ENCODE measurements at places on chromosomes 2 and 18.
A peak's percentile ranks its signal among the peaks of the same experiment; 100 is the strongest.

GRCh38 chr18:57267368-57267925 is 84.9 kb upstream of the ST8SIA3 start:
- DNase-seq: no peak

DNA sequence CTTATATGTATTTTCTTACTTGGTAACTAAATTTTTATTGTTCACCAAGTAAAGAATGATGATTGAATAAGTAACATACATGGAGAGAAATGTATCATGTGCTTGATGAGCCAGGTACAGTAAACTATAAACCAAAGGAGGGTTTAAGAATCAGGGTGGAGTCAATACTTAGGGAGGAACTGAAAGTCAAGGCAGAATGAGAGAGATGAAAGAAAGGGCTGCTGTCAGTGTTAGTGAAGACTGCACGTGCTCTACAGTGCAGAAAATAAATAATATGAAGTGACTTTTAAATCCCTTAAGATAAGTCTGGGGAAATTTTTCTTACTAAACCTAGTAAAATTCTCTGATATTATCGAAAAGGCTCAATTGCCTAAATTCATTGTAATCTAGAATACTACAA is 986.0 kb downstream of the DSC3 start:
- no peak for DNase-seq

- no peak for DNase-seq
These were observed 18.8 kb upstream of the TSPYL6 start for GRCh38 chr2:54274781-54275242.

- DNase-seq: no peak
These were observed 139.8 kb downstream of the ZFP36L2 start for GRCh38 chr2:43086451-43087221.

- no peak for DNase-seq
These were observed 180.5 kb downstream of the AGPS start for GRCh38 chr2:177573120-177573519.

DNA sequence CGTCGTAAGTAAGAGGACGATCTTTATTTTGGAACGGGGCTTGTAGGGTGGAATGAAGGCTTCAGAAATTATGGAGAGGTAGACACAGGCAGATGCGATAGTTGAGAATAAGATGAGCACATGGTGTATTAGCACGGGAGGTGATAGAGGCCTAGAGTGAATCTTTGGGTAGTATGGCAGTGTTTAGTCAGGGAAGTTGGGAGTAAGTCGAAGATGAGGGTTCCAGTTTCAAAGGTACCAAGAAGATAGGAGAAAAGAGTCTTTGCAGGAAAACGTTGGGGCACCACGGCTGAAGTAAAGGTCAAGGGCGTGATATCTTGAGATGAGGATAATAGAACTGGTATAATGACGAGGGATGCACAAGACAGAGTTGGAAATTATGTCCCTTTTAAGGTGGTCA is 654 bp downstream of the PIK3C3 start:
- no peak for DNase-seq

GRCh38 chr2:116074161-116074560 is 1631.7 kb downstream of the DPP10 start:
- DNase-seq: no peak

- DNase-seq: no peak
These were observed 95.5 kb upstream of the XIRP2 start for GRCh38 chr2:166792808-166793207.

GRCh38 chr2:237156857-237157779 is 71.4 kb downstream of the COPS8 start:
- no peak for DNase-seq

DNA sequence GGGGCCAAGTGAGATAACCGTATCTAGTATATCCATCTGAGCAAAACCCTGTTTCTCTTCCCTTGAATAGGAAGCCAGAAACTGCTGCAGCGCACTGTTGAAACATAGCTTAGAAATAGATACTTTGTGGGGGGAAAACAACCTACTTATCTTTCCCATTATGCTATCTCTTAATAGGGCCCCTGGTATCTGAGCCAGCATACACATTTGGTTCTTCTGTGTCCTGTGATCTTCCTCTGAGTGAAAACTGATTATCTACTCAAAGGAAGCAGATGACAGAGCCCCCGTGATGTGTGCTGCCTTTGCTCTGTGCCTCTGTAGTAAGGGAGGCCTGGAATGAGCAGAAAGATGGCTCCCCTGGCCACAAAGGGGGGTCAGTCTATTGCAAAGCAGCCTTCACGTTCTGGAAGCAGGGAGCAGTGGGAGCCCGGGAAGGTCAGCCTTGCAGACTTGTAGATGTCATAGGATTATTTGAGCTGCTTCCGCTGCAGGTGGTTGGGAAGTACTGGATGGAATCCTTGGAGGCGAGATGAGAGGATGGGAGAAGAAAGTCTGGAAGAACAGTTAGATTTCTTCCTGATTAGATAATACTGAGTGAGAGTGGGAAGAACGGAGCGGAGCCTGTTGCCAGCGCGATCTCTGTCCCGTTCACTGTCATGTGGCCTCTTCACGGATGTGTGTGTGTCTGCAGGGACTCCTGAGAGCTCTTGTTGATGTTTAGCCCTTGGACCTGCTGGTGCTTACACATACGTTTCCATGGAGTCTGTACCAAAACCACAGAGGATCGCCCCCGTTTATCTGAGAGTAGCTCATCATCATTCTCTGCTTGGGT is 150.1 kb downstream of the AGAP1 start:
- no peak for DNase-seq

DNA sequence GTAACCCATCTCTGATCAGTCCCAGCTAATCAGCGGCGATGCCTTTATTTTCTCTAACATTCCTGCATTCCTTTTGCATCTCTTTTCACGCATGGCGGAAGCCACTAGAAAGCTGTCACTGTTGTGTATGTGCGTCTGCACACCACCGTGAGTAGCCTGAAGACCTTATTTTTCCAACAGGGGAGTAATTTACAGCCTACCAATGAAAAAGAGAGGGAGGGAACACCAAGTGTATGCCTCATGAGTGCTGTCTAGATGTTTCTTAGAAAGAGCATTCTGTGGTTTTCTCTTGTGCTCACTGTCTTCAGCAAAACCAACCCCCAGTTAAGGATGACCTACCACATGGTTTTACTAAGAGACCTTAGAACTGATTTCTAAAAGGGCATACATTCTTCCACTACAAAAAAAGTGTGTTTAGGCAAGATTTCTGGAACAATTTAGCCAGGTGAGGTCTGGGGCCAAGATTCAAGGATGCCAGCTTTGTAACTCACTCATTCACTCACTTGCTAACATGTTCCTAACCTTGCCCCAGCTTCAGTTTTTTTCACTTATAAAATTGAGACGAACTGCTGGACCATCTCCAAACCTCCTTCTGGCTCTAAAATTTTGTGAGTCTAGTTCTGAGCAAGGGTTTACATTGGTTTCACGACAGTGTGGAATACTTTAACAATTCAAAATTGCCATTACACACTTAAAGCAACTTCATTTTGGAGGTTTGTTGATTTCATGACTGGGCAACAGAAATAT is 51.4 kb downstream of the BCL2 start:
- DNase-seq: no peak

DNA sequence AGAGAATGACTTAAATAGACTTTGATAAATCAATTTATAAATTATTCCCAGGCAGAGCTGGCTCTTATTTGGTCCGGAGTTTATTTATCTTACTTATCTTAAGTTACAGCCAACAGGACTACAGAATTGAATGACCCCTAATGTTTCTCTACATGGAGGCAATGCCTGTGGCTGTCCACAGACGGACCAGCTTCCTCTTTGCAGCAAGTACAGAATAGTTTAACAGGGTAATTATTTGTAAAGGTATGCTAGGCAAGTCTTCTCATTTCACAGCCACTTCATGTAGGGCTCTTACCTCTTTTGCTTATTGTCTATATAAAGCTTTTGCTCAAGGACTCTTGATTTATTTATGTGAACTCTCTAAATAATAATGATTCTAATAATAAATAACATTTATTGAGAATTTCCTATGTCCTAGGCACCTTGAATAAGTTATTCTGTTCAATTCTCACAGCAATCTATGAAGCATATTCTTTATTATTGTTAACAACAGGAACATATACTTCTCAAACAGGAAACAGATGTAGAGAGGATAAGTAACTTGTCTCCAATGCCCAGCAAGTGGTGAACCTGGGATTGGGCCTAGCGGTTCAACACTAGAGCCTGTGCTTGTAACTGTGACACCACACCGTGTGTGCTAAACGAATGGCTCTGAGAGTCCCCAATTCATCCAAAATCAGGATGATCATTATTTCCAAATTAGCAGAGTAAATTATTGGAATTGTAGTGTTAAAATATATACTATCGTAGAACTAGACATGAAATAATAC is 58.8 kb upstream of the NXPH2 start:
- DNase-seq: no peak

DNA sequence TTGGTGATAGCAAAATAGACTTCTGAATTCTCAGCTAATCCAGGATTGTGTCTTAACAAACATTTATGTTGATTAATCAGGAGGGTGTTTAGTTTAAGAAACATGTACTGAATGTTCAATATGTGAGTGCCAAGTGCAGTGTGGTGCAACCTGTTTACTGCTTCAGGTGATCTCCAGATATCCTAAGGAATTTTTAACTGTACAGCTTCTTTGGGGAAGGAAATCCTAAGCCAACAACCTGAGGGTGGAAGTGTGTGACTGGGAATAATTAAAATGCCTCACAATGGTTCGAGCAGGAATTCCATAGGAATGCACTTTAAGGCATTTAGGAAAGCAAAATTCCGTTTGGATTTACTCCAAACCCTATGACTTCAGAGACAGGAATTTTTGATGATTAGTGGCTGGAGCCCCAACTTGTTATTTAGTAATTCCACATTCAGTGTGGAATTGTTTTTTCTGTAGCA is 16.4 kb downstream of the CRIM1 start:
- no peak for DNase-seq

- DNase-seq: no peak
These were observed 141.0 kb downstream of the GLI2 start for GRCh38 chr2:120876526-120877280.

DNA sequence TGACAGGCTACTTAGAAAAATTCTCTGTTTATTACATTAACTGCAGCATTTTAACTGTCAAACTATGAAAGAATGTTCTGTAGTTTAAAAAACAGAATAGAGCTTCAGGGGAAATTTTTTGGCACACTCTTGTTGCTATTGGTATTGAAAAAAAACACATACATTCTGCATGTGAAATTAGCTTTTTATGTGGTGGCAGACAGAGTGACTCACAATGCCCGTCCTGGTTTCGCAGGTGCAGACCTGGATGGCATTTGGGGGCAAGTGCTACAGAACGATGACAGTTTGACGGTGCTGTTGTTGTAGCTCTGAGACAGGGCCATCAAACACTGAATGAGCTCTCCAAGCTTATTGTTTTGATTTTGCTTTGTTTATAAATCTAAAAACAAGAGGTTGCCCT is 105.0 kb upstream of the MAP3K20 start:
- peak; percentile 28 for DNase-seq

GRCh38 chr18:44079606-44080005 is 601.1 kb upstream of the SETBP1 start:
- DNase-seq: no peak

DNA sequence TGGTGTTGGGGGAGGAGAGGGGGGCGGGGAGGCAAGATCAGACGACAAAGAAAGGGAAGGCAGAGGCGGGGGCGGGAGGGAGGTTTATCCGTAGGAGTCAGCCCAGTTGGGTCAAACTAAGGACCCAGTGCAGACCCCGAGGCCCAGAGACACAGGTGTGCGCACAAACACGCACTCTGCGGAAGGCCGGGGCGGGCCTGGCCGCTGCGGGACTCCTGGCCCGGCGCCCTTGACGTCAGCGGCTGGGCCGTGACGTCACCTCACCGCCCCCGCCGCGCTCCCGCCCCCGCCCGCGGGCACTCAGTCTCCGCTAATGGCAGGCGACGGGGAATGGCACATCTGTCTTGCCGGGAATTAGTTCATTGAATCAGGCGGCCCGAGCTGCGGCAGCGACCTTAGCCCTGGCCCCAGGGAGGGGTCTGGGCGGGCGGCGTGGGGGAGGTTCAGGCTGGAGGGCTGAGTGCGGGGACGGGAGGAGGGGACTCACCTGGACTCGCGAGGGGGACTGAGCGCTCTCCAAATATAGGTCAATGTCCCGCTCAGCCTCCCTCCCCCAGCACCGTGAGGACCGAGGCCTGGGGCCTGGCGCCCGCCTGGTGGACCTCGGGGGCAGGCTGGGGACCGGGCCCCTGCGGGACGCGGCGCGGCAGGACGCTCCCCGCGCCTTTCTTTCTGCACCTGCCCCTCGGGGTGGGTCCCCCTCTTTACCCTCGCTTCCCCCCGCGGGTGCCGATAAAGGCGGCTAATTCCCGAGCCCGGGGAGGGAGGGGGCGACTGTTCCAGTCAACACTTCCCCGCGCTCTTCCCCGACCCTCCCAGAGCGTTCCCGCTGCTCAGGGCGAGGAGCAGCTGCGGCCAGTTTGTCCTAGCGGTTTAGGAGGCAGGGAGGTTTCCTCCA is 15.5 kb upstream of the ECEL1 start:
- peak; percentile 55 for DNase-seq

DNA sequence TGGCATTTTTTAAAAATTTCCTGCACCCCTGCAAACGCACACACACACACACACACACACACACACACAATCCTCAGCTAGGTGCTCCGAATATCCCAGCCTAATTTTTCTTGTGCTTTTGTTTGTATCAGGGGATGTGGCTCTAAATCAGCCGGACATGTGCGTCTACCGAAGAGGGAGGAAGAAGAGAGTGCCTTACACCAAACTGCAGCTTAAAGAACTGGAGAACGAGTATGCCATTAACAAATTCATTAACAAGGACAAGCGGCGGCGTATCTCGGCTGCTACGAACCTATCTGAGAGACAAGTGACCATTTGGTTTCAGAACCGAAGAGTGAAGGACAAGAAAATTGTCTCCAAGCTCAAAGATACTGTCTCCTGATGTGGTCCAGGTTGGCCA is 1.8 kb downstream of the HOXD13 start:
- no peak for DNase-seq

GRCh38 chr2:160575368-160575767 is 81.8 kb upstream of the RBMS1 start:
- DNase-seq: no peak

DNA sequence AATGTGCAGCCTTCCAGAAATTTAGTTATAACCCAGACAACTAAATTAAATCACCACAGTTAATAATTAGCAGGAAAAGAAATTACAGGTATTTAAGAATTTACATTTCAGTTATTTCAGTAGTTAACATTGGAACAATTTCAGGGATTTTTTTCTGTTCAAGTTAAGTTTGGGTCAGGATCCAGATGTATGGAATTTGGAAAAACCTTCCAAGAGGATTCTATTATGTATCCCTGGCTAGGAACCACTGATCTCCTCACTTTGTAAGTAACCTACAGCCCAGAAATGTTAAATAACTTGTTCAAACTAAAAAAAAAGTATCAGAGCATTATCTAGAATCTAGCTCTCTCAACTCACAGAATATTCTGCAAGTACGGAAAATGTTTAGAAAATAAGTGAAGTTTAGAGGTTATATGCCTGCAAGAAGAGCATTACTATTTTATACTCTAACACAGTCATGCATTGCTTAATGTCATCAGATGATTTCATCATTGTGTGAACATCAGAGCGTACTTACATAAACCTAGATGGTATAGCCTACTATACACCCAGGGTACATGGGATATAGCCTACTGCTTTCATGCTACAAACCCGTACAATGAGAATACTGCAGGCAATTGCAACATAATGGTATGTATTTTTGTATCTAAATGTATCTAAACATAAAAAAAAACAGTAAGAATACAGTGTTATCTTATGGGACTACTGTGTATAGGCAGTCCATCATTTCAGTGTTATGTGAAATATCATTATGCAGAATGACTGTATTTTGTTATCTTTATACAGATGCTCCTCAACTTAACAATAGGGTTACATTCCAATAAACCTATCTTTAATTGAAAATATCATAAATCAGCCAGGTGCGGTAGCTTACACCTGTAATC is 6.1 kb downstream of the NCKAP1 start:
- no peak for DNase-seq

All from CD4-positive, alpha-beta memory T cell (primary cell).